ENCODE measurements at places on chromosomes 4 and X.

DNA sequence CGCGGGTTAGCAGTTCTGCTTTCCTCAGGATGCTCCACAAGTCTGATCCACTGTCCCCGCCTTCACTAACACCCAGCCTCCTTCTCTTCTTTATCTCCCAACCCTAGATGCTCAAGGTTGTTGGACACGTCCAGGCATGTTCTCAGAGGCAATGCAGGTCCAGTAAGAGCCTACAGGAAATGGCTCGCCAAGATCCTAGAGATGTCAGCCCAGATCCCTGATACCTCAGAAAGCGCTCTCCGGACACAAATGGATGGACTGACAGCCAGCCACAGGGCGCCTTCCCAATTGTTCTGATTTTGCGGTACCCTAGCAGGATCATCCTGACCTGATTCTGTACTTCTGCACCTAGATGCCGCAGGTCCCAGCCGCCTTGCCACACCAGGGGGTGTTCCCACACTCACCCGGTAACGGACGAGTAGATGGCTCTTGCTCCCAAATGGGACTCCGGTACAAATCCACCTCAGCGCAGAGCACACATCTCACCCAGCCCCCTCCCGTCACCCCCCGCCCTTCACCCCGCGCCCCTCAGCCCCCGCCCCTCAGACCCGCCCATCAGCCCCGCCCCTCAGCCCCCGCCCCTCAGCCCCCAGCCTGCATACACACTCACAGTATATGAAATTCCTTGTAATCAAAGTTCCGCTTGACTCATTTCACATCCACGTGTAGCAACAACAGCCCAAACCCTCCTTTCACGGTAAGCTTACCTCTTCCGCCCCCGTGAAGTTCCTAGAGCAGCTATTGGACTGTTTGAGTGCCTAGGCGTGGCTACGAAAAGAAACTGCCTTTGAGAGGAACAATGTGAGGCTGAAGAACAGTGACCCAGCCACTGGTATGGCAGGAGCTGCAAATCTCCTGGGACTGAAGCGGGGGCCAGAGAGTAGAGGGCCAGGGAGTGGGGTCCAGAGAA is at the start of gene EDA2R:
EDA2R (minus strand) TSS at position 488 of the 910 bp plus-strand sequence. CDS start 23,058 bp downstream, outside the sequence.
- peak; percentile 46 for DNase-seq

DNA sequence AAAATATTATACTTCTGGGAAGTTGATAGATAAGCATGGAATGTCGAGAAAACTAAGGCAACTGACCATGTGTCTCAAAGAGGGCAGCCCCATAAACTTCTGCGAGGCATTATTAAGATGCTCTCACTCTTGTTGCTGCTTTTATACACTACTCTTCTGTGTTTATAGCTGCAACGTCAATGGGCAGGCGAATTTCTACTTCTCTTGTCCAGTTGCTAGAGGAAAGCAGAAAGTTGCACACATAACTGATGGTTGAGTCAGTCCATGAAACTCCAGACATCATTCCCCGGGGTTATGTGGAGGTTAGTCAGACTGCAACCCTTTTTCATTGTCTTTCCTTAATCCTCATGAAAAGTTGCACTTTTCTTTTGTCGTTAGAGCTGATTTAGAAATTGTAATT is 39.8 kb downstream of the VCX3B start:
- DNase-seq, result no peak

- DNase-seq, result no peak
Observed at GRCh38 chr4:115149106-115149505, 35.7 kb upstream of the NDST4 start.

- DNase-seq, result no peak
Observed at GRCh38 chr4:106315476-106315967, 487 bp downstream of the TBCK start.

- peak; percentile 28 for DNase-seq
Observed at GRCh38 chr4:143406523-143406922, 69.8 kb downstream of the GAB1 start.
